Glomerular endothelial cell (primary cell): ENCODE measurements at places on chromosomes 5 and 9. TPM values are rescaled to one million over a fixed set of nuclear protein-coding genes. Genes with fewer than 3 reads are reported as not detected.

DNA sequence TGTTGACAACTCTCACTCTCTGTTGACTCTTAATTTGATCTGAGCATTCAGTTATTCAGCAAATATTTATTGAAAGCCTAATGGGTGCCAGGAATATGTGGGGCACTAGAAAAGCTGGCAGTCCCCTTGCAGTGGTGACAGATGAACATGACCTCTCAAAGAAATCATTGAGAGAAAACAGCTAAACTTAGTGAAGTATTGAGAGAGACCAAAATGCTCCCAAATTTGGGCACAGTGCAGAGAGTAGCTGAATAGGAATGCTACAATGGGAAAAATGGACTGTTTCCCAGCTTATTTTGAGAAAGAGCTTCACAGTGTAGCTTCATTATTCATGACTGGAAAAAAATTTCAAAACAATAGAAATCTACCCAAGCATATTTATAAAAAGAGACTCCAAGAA lies 257.9 kb downstream of the SGCD start:
- no peak for DNase-seq

DNA sequence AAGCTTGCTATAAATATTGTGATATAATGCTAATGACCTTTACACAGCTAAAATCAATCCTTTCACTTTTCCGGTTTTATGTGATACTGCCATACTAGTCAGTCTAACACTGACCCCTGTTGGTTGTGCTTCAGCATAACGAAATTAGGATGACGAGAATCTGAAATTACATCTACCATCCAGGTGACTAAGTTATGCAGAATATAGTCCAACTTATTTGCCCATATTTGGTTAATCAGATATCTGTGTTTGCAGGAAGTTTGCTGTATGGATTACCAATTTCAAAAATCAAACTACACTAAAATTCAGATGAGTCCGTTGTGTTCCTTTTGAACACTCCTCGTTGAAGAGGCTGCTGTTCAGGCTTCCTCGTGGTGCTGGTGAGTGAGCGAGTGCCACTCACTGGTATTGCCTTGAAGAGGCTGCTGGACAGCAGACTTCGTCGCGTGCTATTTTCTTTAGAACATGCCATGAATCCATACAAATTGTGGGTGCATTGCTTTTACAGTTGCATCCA lies 32.5 kb downstream of the TENT4A start:
- DNase-seq = no peak

DNA sequence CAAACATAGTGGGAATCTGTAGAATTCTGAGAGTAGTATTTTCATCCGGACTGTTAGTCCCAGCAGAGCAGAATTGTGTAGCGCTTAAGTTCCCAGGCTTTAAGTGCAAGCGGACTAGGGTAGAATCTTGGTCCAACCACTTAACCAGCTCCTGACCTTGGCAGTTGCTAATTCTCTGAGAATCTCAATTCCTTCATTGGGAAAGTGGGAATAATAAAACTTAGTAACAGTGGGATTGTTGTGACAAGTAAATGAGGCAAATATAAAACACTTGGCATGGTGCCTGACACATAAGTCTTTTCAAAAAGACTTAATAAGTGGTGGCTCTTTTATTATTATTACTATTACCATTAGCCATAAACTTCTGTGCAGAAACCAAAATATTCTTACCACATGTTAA lies 8.4 kb upstream of the SLC1A3 start:
- DNase-seq = no peak

GRCh38 chr9:137969685-137970084 lies 92.1 kb downstream of the CACNA1B start:
- no peak for DNase-seq

GRCh38 chr5:143820451-143820850 lies 8.5 kb downstream of the HMHB1 start:
- no peak for DNase-seq

- no peak for DNase-seq
These were observed 28.8 kb upstream of the TLE4 start for GRCh38 chr9:79542735-79543620.

DNA sequence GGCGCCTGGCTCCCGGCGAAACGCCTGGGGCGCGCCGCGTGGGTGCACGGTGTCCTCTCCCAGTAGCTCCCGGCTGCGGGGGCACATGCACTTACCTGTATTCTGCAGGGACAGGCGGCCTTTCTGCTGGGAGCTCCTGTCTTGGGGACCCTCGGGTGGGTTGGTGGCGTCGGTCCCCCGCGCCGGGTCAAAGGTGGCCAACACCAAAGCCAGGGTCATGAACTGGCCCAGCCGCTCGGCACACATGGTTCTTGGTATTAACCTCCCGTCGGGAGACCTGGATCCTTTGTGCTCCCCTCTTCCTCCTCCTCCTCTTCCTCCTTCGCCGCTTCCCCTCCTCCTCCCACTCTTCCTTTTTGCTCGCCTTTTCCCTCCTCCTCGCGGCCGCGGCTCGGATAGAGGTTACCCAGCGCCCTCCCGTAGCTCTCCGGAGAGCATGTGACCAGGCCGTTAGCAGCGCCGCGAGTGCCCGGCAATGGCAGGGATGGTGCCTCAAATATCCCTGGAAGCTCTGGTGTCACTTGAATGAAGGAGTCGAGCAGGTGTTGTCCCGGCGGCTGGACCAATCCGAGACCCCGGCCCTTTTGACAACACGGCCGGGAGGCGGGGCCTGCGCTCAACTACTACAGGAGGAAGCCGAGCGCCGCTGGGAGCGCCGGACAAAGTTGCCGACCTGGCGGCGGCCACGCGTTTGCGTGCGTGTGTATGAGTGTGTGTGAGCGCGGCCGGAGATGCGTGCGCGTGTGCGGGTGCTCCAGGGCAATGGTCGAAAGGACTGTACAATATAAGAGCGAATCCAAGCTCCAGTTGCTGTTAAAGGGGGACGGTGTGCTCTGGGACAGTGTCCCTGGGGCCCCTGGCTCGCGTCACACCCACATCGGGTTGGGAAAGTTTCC lies at the start of gene STC2:
STC2 (minus strand) TSS at position 467 of the 896 bp plus-strand sequence; CDS start at position 246, 221 bp downstream.
- no peak for DNase-seq

DNA sequence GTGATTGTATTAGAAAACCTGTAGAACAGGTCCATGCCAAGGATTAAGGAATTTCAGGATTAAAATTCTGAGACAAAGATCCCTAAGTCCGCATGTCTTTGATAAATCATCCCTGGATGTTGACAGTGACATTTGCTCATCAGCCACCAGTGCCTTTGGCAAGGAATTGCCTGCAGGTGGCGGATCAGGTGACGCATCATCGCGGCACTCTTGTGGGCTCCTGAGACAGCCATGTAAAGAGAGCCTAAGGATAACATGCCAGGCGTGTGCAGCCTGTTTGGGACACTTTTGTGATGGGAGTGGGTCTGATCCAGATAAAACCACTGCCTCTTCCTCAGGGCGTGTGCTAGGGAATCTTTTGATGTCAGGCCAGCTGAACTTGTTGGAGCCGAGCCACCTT lies 40.6 kb downstream of the ADCY2 start:
- DNase-seq = no peak

DNA sequence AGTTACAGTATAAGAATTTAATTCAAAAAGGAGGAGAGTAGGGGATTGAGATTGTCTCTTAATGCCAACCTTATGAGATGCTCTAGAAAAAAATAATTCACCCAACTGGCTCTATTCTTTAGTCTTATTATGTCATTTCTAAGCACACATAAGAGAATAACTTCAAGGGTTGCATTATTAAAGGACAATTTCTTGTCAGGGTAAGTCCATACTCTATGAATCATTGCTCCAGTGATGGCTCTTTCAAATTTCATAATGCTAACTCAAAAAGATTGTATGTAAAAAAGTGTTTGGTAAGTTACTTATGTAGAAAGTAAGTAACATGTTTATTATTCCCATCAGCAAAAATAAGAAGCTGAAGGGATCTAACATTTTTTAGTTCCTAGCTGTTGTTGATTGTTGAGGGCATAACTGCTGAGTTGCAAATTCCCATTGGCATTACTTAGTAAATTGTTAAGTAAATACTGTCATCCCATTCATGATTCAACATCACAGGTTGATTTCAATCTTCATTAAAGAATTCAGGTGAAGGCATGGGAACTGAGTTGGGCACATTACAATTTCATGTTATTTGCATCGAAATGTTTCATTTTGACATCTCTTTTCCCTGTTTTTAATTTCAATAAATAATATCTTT lies 28.6 kb downstream of the ALDH1A1 start:
- no peak for DNase-seq

- no peak for DNase-seq
These were observed 425.9 kb upstream of the ACO1 start for GRCh38 chr9:31958572-31958971.

DNA sequence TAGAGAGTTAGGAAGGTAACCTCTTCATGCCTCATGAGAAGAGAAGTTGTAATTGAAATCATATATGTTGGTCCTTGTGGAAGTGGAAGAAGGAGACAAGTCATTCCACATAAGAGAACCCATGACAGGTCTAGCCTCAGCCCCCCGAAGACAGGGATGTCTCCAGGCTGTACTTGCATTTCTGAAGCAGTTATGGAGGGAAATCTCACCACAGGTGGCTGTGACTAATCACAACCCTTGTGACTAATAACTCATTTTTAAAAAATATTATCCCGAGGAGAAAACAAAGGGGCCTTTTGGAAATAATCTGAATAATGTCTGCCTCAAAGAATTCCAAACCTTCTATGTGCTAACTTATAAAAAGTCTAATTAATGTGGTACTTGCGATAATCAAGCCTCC lies 262.1 kb upstream of the RPS23 start:
- DNase-seq = no peak

GRCh38 chr5:157740229-157740610 lies 3.3 kb upstream of the LSM11 start:
- DNase-seq = no peak

The EIF4EBP3 gene
- 1.3 and 3.0 TPM in 2 replicates for total RNA-seq

The TMED7 gene
- total RNA-seq = 73.2 and 110 TPM in 2 replicates

The OR1Q1 gene
- not detected in 2 replicates for total RNA-seq
